Kidney tubule cell (primary cell): ENCODE measurements at places on chromosomes 5 and 9.

DNA sequence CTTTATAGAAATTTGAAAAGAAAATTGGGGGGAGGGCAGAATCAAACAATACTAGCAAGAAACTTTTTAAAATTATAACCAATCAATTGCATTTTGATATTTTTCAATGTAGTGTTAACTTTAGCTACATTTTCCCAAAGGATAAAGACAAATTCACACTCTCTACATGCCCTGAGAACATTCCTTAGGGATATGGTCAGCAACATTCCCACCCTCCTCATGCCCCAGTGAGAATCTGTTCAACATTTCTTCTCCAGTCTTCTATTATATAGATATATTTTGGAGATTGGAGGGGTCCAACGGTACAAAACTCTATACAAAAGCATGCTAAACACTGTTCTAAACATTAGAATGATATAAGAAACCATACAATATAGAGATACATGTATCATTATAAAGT, 11.6 kb upstream of the PRR16 start:
- peak; percentile 8 for DNase-seq

- peak; percentile 32 for DNase-seq
These were observed 467 bp downstream of the CNOT6 start for GRCh38 chr5:180494510-180495181.

DNA sequence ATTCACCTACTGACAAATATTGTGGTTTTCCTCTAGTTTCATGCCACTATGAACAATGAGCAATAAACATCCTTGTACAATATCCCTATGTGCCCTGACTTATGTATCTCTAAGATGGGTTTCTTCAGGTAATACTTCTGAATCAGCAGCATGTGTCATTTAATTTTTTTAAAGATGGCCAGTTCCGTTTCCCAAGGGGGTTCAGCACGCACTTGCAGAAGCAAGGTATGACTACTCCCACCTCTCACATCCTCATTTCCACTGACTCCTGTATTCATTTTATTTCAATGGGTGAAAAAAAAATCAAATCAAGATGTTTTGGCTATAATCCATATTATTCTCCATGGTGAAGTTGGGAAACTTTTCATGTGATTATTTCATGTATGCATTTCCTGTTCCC, 14.7 kb upstream of the ADAMTS19 start:
- DNase-seq: no peak

- no peak for DNase-seq
These were observed 192.9 kb upstream of the SLC27A6 start for GRCh38 chr5:128772356-128772755.

GRCh38 chr9:74413876-74414275, 83.3 kb upstream of the RORB start:
- DNase-seq: no peak

GRCh38 chr5:24080046-24080445, 564.7 kb downstream of the CDH10 start:
- DNase-seq: no peak

GRCh38 chr9:11159318-11159862, 546.6 kb upstream of the PTPRD start:
- DNase-seq: no peak

- DNase-seq: no peak
These were observed 50.4 kb downstream of the CERT1 start for GRCh38 chr5:75460942-75461610.

DNA sequence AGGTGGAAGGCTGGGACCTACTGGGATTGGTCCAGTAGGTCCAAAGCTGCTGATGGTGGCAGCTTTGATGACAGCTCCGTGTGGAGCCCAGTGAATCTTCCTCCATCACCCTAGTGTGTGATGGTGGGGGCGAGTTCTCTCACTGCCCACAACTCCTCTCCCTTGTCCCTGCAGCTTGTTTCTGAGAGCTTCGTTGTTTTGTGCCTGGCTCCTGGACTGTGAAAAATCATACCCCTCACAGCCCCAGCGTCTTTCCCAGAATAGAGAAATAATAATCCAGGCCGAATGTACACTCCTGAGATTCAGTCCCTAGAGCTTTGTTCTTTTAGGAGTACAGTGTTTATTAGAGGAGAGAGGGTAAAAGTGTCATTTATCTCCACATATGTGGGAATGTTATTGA, 372.2 kb downstream of the ENC1 start:
- no peak for DNase-seq
